ENCODE measurements at places on chromosomes 5 and 9. TPM values are rescaled to one million over a fixed set of nuclear protein-coding genes. Genes with fewer than 3 reads are reported as not detected.

Gene CORO2A
- total RNA-seq, result 8.0 TPM

Gene ECSCR
- total RNA-seq, result 0.58 TPM

Gene SV2C
- 0.02 TPM for total RNA-seq

Gene GFI1B
- not detected for total RNA-seq

Gene PHF24
- total RNA-seq, result not detected

Gene NTRK2
- total RNA-seq, result 0.23 TPM

Gene HTR1A
- not detected for total RNA-seq

Gene SUSD3
- 89.4 TPM for total RNA-seq

Gene TMEM252
- not detected for total RNA-seq

Gene ADAMTS19
- total RNA-seq, result not detected

Gene FOXD4
- 0.13 TPM for total RNA-seq

Gene PDCD1LG2
- total RNA-seq, result 1.0 TPM

Gene C9orf153
- total RNA-seq, result not detected

Gene TTC33
- 15.4 TPM for total RNA-seq

Gene FBP2
- not detected for total RNA-seq

Gene TPPP
- total RNA-seq, result 0.05 TPM

Gene WDR38
- not detected for total RNA-seq

Gene MARVELD2
- 0.30 TPM for total RNA-seq

Gene IGFBPL1
- total RNA-seq, result not detected

Gene FSTL4
- not detected for total RNA-seq

Gene CCDC152
- 4.2 TPM for total RNA-seq

Gene SH2D3C
- total RNA-seq, result 70.6 TPM

Gene DAB2
- not detected for total RNA-seq

Gene NRARP
- 0.86 TPM for total RNA-seq

Gene MUSK
- total RNA-seq, result not detected

Gene BARHL1
- not detected for total RNA-seq

Measured in activated naive CD4-positive, alpha-beta T cell treated with anti-CD3 and anti-CD28 coated beads, Interleukin-2, amount 10 ng/mL, durations not matched to agents 5 hours and 36 hours (primary cell).